ENCODE measurements at places on chromosomes 4 and X. TPM values are rescaled to one million over a fixed set of nuclear protein-coding genes. Genes with fewer than 3 reads are reported as not detected.

DNA sequence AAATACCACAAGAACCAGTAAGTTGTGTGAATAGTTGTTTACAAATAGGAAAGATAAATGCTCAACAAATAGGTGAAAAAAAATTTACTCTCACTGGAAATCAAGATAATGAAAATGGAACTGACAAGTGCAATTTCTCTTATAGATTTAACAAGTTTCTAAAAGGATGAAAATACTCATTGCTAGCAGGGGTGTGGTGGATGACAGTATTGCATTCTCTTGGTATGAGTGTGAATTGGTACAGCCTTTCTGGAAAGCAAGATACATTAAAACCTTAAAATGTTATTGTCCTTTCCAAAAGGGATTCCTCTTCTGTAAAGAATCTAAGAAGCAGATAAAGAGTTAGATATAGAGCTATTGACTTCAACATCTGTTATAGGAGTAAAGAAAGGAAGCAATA lies 240.0 kb upstream of the RPS6KA3 start:
- DNase-seq, result peak; percentile 35

The SYNPO2 gene
- 0.10 TPM for total RNA-seq

DNA sequence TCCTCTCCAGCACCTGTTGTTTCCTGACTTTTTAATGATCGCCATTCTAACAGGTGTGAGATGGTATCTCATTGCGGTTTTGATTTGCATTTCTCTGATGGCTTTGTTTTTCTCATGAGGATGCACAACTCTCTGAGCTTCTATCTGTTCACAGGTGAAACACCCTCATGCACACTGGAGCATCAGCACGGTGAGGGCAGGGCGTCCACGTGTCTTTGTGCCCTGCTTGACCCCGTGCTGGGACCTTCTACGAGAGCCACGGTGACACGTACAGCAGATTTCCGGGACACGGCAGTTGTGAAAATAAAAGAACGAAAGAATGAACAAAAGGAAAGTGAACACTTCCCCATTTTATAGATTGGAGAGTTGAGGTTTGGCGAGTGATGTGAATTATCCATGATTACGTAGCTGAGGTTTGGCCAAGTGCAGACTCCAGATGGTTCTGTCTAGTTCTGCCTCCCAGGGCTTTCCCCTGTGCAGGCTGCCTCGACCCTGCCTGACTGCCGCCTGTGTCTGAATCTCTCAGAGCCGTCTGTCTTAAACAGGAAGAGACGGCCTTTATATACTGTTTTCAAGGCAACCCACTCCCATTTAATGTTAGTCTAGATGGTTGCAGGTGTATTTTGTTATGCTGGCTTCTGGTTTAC lies 67.8 kb upstream of the SORBS2 start:
- DNase-seq, result no peak

GRCh38 chr4:182600856-182601255 lies 316.3 kb downstream of the DCTD start:
- no peak for DNase-seq

The SOX3 gene
- total RNA-seq, result not detected

DNA sequence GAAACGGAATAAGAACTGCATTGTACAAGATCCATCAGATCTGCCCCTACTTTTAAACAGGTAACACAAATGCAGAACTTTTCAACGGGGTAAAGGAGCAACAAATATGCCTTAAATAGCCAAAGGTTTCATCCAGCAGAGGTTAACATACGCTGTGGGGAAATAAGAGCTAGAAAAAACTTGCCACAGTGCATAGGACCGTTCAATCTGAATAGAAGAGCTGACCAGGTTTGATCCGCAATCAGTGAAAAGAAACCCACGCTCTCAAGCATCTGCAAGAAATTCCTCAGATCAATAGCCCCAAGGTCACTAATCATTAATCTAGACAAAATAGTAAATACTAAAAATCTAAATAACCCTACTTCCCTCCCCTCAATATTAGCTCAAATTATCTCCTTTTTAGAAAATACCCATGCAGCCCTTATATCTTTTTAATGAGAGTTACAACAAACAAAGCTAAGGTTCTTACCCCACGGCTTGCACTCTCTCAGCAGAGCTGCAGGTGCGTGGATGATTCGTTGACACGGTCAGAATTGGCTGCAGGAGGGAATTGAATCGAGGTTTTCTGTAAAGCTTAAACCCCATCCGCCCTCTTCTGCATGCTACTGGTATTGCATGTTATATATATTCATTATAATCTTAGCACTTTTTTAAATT lies at the start of gene TLR10:
Gene TLR10 (minus strand): TSS at position 539 of the 657 bp plus-strand sequence. CDS start 7,400 bp downstream, outside the sequence.
- peak; percentile 36 for DNase-seq

- DNase-seq, result no peak
These were observed 30.4 kb downstream of the CLDN34 start for GRCh38 chrX:9997524-9997923.

DNA sequence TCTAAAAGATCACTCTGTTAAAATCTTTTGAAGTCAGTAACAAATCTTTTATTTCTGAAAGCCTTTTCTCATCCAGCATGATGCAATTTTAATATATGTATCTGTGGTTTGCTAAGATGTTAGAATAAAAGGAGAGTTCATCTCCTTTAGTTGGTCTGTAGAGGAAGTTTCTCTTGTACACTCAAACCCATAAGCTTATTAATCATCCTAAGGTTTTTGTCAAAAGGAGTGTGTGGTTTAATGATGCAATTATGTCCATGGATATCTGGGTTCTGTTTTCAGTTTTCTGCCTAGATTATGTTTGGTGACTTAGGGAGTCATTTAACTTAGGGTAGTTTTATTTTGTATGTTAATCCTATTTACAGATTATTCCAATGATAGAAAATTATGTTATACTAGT lies 52.1 kb upstream of the NDST4 start:
- DNase-seq, result peak; percentile 1

The CENPVL2 gene
- total RNA-seq, result not detected

- DNase-seq, result no peak
These were observed 5.7 kb upstream of the XK start for GRCh38 chrX:37679888-37680287.

DNA sequence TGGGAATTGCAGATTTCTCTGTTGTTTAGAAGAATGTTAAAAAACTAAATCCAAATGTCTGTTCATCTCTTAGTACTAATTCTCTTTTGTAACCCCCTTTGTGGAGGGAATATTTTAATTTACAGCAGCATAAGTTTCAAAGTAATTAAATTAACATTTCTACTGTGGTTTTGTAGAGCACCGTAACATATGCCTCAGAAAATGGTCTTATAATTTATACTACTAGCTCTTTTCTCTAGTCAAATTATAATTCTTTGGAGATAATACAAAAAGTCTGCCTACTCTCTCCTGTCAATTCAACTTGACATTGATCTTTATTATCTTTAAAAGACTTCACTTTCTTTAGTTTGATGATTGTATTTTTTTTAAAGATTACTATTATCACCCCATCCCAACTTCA lies 759.0 kb downstream of the ADGRL3 start:
- no peak for DNase-seq

- DNase-seq, result no peak
These were observed 58.5 kb upstream of the NAP1L5 start for GRCh38 chr4:88756149-88756548.

DNA sequence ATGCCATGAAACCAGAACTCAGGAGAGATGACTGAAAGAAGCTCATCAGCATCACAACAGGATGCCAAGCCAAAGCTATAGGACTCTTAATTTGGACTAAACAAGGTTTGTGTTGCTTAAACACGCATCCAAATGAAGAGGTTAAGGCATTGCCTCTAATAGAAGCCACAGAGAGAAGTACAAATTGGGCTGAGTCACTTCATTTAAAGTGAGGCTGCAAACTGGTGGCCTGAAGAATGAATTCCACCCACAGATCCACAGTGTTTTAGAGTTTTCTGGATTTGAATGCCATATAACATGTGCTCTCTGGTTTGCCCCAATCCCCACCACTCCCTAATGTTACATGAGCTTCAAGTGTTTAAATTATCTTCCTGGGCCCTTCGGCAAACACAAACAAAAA lies 103.5 kb downstream of the FIP1L1 start:
- DNase-seq, result no peak

The TRO gene
- total RNA-seq, result 3.3 TPM

- peak; percentile 29 for DNase-seq
These were observed 98.6 kb downstream of the RBM47 start for GRCh38 chr4:40530961-40531635.

DNA sequence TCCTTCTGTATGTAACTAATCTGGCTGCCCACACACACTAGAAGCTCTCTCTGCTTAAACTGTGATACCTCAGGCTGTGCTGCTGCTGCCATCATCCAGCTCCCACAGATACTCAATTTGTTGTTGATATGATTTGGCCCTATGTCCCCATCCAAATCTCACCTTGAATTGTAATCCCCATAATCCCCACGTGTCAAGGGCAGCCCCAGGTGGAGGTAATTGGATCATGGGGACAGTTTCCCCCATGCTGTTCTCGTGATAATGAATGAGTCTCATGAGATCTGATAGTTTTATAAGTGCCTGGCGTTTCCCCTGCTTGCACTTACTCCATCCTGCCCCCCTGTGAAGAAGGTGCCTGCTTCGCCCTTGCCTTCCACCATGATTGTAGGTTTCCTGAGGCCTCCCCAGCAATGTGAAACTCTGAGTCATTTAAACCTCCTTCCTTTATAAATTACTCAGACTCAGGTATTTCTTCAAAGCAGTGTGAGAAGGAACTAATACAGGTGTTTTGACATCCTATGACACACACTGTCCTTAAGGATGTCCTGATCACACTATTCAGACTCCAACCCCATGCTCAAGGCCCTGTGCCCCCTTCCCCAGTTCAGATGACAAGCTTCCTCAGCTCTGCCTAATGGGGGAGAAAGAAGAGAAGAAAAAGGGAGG lies 2.9 kb upstream of the ATOH1 start:
- DNase-seq, result no peak

DNA sequence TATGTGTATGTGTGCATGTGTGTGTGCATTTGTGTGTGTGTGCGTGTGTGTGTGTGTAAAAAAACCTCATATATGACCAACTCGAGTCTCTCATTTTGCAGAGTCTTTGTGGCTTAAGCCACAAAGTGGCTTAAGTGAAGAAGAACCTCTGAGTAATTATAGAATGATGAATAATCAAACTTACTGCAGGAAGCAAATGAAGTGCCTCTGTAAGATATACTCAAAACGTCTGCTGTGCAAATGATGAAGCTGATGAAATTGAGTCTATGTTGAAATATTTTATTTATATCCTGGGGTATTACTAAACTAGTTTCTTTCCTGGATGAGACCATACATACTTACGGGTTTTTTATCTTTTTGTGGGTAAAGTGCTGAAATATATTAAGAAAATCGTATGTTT lies 1198.7 kb downstream of the PCDH7 start:
- DNase-seq, result no peak

The CYP4V2 gene
- total RNA-seq, result 26.9 TPM

GRCh38 chr4:77163641-77164040 lies 6.6 kb downstream of the CCNG2 start:
- no peak for DNase-seq

The PABPC5 gene
- not detected for total RNA-seq

GRCh38 chr4:146176891-146177290 lies 1.4 kb downstream of the LSM6 start:
- no peak for DNase-seq

DNA sequence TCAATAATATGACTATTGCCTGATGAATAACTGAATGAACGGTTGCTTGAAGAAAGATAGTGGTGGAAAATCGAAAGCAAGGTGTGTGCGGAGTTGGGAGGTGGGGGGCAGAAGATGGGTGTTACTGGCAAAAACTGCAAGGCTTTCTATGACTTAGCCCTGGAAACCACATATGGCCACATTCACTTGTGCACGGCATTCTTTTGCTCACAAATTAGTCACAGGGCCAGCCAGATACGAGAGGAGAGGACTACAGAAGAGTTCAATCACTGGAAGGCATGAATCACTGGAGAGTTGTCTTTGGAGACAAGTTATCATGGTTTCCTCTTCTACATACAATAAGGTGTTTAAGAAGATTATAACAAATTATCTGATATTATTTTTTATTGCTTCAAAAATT lies 626.5 kb upstream of the CPEB2 start:
- DNase-seq, result peak; percentile 23

DNA sequence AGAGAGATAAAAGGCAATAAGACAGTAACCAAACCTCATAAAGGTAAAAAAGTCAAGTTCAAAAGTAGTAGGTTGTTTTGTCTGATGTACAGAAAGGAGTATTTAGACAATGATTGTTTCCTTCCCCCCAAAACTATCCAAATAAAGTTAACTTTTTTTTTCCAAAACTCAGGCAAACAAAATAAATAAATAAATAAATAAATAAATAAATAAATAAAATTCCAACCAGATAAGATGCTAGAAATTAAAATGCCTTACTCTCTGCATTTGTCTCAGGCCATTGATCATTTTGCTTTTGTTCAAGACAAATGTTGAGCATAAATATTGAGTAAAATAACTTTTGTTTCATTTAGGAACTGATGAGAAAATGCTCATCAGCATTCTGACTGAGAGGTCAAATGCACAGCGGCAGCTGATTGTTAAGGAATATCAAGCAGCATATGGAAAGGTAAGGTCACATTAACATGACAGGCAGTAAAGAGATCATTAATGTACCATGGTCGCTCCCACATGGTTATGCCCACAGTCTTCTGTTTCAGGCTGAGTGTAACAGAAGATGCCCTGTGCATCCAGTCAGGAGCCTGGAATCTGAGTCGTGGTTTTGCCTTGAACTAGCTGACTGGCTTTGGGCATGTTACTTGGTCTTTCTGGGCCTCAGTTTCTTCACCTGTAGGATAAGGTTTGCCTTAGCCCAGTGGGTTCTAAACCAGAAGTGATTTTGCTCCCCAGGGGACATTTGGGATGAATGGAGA lies 27.3 kb downstream of the ANXA3 start:
- DNase-seq, result no peak

The ATP11C gene
- 33.3 TPM for total RNA-seq

The RRH gene
- not detected for total RNA-seq

The ZAR1 gene
- total RNA-seq, result not detected

The PCYT1B gene
- not detected for total RNA-seq

Measured in A172 (cell line).